Amygdala (tissue), 56 donors: ENCODE measurements at places on chromosomes 2 and 18.

GRCh38 chr2:158458617-158458920 lies 1.8 kb downstream of the PKP4 start:
- DNase-seq, result peak; percentile 41

DNA sequence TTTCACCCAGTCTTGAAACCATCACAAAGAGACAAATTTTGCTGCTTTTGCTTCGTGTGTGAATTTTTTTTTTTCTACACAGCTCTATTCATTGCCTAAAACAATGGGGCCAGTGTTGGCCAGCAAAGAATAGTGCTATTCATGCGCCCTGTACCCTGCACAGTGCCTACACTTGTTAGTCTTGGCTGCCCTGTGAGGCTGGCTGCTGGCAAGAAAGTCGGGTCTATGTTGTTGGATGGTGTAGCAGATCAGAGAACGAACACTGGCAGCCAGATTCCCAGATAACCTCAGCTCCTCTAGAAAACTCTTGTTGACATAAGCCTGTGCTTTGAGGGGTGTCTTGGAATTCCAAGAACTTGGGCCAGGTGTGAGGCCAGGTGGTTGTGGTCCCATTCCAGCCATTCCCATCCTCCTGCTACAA lies 455.7 kb upstream of the TCF4 start:
- DNase-seq, result peak; percentile 65

GRCh38 chr2:64804651-64805050 lies 150.9 kb upstream of the SERTAD2 start:
- DNase-seq, result no peak

DNA sequence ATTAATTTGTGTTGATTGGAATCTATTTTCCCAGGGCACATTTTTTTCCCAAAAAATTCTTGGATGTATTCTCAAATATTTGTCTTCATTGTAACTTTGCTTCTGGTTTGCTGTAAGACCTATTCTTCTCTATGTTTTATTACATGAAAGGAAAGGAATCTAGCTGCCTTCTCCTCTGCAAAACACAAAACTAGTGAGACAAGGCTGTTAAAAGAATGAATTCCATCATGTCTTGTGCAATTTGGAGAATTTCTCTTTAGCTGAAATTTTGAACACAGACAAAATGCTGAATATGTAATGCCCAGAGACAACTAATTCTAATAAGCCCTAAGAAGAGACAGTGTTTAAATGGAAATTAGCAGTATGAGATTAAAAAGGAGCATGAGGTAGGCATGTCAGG lies 275.9 kb downstream of the CDH20 start:
- DNase-seq, result no peak

GRCh38 chr2:240254337-240255164 lies 114.1 kb upstream of the OTOS start:
- DNase-seq, result no peak

DNA sequence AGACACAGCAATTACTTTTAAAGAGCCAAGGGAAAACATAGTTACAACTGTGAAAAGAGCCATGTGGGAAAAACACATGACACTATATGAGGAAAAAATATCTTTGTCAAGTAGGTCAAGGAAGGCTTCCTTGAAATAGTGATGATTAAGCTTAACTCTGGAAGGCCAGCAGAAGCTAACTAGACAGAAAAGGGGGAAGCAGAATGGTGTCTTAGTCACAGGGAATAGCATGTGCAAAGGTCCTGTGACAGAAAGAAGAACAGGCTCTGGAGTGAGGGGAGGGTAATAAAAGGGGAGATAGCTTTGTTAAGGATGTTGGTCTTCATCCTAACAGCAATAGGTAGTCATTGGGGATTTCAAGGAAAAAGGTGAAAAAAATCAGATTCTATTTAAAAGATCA lies 64.0 kb downstream of the ARHGAP25 start:
- no peak for DNase-seq

DNA sequence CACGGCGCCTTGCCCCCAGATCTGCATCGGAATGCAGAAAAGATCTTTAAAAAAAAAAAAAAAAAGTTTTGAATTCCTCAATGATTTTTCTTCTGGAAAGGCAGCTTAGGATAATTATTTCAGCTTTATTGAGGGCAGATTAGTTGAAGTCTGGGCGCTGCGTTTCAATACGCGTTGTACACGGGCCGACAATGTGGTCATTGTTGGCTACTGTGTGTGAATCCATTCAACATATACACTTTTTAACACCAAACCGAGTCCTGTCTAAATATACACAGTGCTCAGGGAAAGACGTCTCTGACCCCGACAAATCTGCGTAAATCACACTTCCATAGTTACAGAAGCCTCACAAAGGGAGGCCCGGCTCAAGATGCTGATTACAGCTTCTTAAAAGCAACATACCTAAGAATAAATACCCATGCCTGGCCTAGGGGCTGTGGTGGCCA lies 1.4 kb upstream of the SIX3 start:
- no peak for DNase-seq

DNA sequence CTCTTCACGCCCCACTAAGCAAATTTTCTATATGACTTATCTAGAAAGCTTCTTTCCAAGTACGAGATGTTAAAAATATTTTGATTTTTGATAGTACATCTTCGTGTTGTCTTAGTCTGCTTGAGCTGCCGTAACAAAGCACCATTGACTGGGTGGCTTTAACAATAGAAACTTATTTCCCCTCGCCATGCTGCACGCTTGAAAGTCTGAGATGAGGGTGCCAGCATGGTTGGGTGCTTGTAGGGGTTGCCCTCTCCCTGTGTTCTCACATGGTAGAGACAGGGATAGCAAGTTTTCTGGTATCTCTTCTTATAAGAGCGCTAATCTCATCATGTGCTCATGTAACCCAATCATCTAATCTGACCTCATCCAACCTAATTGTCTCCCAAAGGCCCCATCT lies 106.2 kb downstream of the TANC1 start:
- no peak for DNase-seq

DNA sequence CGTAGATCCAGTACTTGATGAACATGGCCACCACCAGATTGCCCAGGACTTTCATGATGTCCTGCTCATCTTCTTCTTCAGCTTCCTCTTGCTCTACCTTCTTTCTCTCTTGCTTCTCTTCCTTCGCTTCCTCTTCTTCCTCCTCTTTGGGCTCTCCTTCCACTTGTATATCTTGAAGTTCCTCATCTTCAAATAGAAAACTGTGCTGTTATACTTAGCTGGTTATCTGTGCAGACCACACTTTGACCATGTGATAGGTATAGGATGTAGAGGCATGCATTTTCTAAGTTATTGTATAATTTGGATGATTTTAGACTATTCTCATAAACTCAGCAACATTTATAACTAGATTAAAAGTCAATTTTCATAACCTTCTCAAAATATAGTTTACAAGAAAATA lies 263.4 kb downstream of the NAPG start:
- no peak for DNase-seq

DNA sequence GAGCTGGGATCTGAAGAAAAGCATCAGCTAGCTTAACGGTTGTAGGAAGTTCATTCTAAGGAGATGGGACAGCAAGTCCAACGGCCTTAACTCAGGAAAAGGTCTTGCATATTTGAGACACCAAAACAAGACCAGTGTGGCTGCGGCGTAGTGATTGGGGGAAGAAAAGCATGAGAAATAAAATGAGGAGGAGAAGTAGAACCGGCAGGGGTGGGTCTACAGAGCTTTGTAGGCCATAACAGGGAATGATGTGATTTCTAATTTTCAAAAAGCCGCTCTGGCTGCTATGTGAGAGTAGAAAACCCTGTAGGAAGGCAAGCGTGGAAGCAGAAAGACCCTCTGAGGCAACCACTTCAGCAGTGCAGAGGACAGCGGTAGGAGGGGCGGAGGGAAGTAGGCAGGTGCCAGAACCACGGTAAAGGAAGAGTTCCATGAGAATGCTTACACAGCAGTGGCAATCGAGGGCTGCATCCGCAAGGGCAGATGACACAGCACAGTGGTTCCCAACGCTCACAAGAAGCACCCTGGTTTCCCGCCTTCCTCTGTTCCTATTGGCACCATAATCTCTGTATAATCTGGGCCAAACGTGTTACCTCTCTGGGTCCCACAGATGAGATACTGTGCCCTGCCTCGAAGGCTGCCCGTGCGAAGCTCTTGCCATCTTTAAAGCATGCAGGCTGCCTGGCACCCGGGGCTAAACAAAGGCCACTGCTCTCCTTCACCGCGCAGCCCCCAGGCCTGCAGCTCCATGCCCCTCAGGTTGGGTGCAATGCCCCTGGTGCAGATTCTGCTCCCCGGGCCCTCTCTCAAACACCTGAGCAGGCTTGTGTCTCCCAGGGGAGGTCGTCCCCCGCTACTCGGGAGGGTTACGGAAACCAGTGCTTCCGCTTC lies 795 bp downstream of the ANKRD39 start:
- no peak for DNase-seq

DNA sequence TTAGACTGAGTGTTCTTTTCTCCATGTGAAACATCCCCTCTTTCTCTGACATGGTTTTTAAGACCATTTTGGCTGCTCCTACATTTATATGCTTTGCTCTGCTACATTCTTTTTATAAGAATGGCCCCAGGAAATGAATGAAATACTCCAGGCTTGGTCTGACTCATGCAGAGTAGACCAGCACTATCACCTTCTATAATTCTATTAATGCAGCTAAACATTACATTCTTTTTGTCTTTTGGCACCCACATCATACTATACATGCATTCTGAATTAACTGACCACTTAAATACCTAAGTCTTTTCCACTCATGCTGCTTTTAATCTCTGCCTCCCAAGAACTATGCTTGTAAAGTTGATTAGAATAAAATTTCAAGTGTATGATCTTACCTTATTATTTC lies 94.1 kb downstream of the AAK1 start:
- no peak for DNase-seq

- no peak for DNase-seq
Observed at GRCh38 chr2:3837086-3837485, 133.7 kb downstream of the DCDC2C start.

- peak; percentile 58 for DNase-seq
Observed at GRCh38 chr2:43109261-43109743, 117.1 kb downstream of the ZFP36L2 start.

DNA sequence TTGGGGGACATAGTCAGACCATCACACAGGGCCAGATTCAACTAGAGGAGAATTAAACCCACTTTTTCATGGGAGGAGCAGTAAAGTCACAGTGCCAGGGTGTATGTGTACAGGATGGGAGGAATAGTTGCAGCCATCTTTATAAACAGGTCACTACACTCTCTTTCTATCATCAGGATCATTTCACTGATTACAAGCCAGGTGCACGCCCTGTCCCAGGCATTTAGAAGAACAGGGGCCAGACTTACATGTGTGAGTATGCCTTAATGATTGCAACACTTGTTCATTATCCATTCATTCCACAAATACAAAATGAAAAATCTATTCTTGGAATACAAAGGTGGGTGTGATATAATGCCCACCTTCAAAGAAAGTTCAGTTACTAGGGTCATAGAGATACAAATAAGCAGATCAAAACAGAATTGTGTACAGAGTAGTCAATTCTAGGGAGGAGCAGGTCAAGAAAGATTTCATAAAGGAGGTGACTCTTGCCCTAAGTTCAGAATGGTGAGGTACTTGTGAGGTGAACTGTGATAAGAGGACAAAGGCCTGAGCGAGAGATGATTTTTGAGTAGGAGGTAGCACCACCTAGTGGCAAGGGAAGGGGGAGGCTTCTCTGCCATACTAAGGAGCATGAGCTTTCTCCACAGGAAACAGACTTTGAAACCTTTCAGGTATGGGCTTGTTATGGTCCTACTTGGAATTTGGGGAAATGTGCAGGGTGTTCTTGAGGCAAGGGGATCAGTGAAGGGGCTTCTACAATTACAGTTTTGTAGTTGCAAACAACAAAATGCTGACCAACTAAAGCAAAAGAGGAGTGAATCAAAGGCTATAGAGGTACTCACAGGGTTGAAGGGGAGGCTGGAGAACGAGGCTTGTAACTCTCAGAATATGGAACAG lies 156.3 kb downstream of the SUCLG1 start:
- peak; percentile 63 for DNase-seq

- DNase-seq, result no peak
Observed at GRCh38 chr2:98029718-98030222, 34.0 kb upstream of the TMEM131 start.

GRCh38 chr2:23645230-23645808 lies 260.3 kb downstream of the KLHL29 start:
- no peak for DNase-seq

- no peak for DNase-seq
Observed at GRCh38 chr2:85672456-85672855, 4.5 kb upstream of the SFTPB start.

GRCh38 chr2:47069628-47070154 lies 85.4 kb downstream of the STPG4 start:
- no peak for DNase-seq

- DNase-seq, result no peak
Observed at GRCh38 chr2:3238951-3239841, 138.4 kb downstream of the EIPR1 start.

DNA sequence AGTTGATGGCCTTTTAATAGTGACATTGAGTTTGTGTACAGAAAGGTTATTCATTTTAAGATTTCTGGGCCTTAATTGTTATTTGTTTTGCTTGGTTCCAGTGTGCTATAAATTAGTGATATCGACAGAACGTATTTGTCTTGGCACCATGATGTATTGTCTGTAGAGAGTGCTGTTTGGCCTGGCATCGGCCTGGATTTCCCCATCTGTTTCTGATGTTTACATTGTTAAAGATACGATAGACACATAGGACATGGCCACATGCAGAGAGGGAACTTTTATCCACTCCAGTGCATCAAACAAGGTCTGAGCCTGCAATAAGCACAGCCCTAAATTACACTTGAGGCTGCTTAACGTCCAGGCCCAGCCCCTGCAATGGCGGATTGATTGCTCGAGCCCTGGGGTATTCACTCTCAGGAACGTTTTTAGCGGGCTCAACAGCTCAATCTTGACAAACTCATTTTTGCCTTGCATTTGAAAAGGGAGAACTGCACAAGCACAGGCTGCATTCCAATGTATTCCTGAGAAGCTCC lies 144.7 kb downstream of the SLC4A3 start:
- DNase-seq, result no peak

GRCh38 chr2:187774551-187775071 lies 220.4 kb upstream of the TFPI start:
- no peak for DNase-seq

DNA sequence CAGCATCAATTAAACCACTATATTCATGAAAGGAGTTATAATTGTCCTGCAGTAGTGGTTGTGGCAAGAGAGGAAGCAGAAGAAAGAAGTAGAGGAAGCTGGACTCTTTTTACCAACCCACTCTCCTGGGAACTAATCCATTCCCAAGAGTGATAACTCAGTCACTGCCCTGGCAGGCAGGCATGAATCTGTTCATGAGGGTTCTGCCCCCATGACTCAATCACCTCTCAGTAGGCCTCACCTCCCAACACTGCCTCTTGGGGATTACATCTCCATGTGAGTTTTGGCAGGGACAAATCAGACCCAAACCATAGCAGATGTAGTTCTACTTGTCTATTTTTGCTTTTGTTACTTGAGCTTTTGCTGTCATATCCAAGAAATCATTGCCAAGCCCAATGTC lies 232.7 kb upstream of the MAP2 start:
- DNase-seq, result no peak

- DNase-seq, result no peak
Observed at GRCh38 chr2:131046918-131047652, 46.2 kb downstream of the FAM168B start.
